ENCODE measurements at places on chromosomes 11 and 22.

DNA sequence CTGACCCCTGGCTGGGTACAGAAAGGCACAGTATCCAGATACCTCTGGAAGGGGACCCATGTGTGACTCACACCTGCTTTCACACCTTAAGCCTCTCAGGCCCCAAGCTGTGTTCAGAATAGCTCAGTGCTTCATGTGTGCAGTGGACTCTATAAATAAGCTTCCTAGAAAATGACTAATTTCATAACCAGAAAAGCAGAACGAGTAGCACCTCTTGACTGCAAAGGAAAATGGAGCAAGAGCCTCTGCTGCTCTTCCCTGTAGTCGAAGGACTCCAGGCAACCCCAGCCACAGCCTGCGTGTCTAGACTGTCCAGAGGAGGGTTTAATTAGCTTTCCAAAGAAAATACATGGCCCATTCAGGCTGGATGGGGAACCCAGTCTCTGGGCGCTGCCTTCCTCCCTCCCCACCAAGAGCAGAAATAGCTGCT is 23.1 kb downstream of the PTPN5 start:
- DNase-seq: no peak

GRCh38 chr22:23677701-23677995 is 13.2 kb upstream of the RGL4 start:
- no peak for DNase-seq

GRCh38 chr22:44809456-44809855 is 57.1 kb downstream of the ARHGAP8 start:
- no peak for DNase-seq

GRCh38 chr22:35910003-35910769 is 118.4 kb downstream of the RBFOX2 start:
- DNase-seq: no peak

GRCh38 chr22:31096657-31097279 is 10.6 kb downstream of the SELENOM start:
- no peak for DNase-seq

- DNase-seq: no peak
Observed at GRCh38 chr11:57562596-57562995, 4.9 kb downstream of the UBE2L6 start.

DNA sequence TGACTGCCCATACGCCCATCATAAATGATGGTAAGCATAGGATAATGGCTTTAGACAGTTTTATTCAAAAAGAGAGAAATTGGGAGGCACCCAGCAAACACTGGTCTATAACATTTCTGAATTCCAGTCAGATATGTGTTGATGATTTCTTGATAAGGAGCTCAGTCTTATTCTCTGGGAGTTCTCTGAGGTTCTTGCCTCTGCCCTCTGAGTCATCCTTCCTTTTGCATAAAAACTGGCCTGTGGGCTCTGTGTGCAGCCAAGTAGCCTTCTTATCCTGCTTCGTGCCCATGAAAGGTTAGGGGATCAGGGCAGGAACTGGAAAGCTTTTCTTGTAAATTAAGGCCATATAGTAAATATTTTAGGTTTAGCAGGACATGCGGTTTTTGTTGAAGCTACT is 48.9 kb downstream of the FAR1 start:
- DNase-seq: no peak

DNA sequence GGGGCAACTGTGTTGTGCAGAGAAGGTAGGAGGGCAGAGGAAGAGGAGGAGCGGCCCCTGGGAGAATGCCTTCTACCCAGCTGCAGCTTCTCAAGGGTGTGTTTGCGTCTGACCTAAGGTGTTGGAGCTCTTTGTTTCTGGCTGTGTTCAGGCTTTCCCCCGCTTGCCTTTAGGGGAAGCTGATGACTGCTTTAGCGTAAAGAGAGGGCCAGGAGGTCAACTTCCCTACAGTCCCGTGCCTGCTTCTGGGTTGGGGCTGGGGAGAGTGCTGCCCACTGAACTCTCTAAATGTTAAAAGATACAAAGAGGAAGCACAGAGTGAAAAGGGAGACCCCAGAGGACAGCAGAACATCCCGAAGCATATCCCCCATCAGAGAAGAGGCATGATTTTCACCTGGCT is 99.2 kb downstream of the PTPRJ start:
- no peak for DNase-seq

DNA sequence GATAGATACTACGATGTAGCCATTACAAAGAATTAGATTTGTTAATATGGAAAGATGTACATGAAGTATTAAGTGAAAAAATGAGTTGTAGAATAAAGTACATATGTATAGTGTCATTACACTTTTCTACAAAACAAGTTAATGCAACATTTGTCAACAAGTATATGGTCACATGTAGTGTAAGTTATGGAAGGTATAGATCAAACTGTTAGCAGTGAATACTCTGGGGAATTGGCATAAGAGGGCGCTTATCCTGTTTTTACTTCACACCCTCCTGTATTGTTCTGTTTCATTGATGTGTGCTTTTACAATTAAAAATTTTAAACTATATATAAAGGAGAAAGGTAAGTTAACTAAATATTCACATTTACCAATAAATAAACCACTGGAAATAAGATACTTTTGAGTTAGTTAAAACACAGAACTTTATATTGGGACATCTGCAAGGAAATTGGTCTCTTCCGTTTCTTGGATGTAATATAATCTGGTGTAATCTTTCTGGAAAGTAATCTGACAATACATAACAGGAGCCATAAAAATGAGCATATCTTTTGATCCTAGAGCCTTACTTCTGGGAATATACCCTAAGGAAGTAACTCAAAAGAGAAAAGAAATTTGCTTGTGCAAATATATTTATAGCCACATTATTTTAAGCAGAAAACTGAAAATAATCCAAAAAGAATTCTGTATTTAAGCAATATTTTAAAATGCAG is 34.5 kb downstream of the CSTPP1 start:
- no peak for DNase-seq

- no peak for DNase-seq
Observed at GRCh38 chr11:46801694-46802470, 44.2 kb downstream of the CKAP5 start.

- DNase-seq: no peak
Observed at GRCh38 chr11:74205181-74205580, 34.1 kb downstream of the PPME1 start.

DNA sequence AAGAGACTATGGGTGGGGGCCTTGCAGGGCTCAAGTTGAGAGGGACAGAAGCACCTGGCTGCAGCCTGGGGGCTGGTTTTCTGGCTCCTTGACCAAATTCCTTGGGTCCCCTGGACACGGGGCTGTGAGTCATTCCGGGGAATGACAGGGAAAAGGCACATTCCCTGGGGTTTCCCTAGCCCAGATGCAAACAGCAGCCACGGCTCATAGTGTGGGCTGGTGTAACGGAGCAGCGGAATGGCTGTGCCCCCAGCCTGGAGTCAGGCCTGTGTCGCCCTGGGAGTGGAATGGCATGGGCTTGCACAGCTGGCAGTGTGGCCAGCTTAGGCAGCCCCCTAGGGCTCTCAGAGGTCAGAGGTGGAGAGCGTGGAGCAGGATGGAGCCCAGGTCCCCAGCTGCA is 77.6 kb upstream of the KCNQ1OT1 start:
- DNase-seq: no peak

- DNase-seq: no peak
Observed at GRCh38 chr11:722346-722811, 16.3 kb downstream of the EPS8L2 start.

GRCh38 chr11:1755344-1755691 is 4.9 kb upstream of the IFITM10 start:
- no peak for DNase-seq

DNA sequence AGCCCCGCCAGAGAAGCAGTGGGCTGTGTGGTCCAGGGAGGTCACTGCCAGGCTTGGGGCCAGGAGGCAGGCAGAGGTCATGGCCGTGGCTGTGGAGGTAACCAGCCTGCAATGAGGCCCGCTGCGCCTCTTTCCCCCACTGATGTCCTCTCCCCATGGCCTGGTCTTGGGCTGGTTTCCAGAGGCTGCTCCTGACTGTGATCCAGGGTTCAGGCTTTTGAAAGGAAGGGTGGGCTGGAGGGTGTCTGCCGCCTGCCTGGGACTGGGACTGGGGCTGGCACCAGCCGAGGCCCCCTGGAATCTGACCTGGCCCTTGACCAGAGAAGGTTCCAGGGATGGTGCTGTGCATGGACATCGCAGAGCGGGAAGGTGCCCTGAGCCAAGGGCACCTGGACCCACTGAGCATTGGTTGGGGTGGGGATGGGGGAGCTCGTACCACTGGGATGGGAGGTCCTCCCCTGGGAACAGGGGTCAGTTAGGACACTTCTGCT is 59.6 kb upstream of the THY1 start:
- DNase-seq: no peak

DNA sequence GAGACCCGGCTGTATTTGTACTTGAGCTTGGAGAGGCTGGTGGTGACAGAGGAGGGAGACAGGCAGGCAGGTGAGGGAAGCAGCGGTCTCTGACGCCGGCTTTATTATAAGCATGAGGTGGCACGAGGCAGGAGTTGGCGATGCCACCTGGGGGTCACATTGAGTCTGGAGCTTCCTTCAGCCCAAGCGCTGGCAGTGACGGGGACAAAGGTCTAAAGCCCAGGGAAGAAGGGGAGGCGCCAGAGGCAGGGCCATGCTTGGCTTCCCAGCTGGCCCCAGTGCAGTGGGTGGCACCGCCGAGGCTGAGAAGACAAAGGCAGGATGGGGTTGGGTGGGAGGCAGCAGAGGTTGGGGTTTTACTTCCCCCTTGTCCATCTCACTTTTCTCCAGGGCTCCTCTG is 4.5 kb downstream of the FXYD2 start:
- DNase-seq: no peak

GRCh38 chr11:103450241-103450640 is 341.0 kb downstream of the DYNC2H1 start:
- no peak for DNase-seq

DNA sequence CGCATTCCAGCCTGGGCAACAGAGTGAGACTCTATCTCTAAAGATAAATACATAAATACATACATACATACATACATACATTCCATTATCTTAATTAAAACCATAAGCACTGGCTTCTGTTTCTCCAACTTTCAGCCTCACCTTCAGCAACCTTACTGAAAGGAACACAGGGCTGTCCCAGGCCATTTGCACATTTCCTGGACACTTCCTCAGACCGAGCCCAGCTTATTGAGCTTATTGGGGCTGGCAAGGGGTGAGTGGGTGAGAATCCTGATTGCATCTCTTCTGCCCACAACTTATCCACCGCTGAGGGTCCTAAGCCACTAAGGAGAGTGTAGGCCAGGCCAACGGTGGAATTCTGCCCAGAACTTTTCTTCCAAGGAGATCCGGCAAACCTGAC is 16.5 kb upstream of the LRP5 start:
- no peak for DNase-seq

GRCh38 chr11:57302489-57302888 is 22.3 kb downstream of the TNKS1BP1 start:
- DNase-seq: no peak

- no peak for DNase-seq
Observed at GRCh38 chr11:90846628-90847027, 623.8 kb upstream of the CHORDC1 start.
